Skeletal muscle cell (primary cell): ENCODE measurements at places on chromosomes 16 and 17.
A peak's percentile ranks its signal among the peaks of the same experiment; 100 is the strongest.

GRCh38 chr16:75088934-75089333, 27.6 kb downstream of the LDHD start:
- DNase-seq, result no peak

DNA sequence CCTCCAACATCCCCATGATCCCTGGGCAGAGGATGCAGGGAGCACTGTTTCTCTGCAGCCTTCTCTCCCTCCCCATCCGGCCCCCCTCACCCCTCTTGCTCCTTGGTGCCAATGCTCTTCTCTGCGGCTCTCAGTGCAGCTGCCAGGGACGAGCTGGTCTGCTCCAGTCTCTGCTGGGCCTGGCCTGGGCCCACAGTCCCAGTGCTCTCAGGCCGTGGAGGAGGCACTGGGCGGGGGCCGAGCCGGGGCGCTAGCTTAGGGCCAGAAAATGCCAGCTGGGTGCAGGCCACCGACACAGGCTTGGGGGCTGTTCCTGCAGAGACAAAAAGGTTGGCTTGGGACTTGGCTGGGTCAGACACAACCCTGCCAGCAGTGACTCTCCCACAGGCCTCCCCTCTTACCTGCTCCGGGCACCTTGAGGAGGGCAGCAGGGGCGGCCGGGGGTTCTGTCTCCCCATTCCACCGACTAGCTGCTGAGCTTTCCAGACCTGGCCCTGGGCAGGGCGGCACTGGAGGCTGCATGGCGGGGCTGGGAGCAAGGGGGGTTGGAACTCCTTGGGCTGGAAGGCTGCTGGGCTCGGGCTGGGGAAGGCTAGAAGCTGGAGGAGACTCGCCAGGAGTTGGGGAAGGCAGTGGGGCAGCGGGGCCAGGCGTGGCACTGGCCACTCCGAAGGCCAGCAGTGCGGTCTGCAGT, 13.8 kb downstream of the CASKIN2 start:
- no peak for DNase-seq

DNA sequence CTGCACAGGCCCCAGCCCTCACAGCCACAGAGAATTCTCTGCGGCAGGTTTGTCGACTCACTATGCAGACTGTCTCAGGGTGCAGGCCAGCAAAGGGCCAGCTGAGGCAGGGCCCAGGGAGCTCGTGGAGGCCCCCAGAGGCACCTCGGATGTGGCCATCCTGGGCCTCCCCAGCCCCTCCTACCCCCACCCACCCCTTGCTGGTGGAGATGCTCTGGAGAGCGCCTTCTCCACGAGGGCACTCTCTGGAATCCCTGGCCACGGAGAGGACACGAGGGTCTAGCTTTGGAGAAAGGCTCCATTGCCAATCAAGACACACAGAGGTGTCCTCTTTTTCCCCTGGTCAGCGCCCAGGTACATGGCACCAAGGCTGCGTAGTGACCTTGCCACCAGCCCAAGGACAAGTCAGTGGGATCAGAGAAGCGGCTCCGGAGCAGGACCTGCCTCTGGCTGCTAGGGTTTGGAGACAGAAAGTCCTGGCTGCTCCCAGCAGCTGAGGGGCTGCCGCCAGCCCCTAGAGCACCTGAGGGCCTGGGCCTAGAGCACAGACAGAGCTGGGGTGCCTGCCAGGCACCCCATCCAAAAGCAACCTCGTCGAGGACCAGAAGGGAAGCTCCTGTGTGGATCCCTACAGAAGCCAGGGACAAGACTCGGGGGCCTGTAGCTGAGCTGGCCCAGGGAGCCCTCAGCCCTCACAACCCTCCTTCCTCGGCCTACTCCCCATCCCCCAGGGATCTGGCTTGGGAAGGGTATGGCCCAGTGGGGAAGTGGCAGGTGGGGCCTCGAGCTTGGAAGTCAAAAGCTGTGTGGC, 18.7 kb downstream of the ARL2BP start:
- DNase-seq, result no peak

- DNase-seq, result no peak
Measured at GRCh38 chr16:72234387-72234786, 62.4 kb upstream of the PMFBP1 start.

GRCh38 chr17:55254375-55254774, 10.4 kb upstream of the HLF start:
- no peak for DNase-seq

DNA sequence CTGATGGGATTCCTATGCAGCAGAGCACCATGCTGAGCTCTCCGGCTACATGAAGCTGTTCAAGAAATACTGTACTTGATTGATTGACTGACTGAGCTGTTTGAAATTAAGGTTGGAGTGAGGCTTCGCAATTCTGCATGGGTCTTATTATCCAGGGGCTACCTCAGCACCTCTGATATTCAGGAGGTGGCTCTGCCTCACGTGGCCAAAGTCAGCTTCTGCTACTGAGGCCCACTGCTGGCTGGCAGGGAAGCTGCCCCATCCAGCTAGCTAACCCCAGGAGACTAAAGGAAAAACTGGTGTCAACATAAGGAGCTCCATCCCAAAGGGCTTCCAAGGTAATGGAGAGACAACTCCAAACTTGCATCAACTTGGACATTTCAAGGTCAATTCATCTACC, 66.2 kb upstream of the TRAP1 start:
- DNase-seq, result no peak

- DNase-seq, result peak; percentile 3
Measured at GRCh38 chr16:46947900-46948547, 25.4 kb downstream of the DNAJA2 start.

- no peak for DNase-seq
Measured at GRCh38 chr16:48960830-48961229, 320.8 kb downstream of the CBLN1 start.

DNA sequence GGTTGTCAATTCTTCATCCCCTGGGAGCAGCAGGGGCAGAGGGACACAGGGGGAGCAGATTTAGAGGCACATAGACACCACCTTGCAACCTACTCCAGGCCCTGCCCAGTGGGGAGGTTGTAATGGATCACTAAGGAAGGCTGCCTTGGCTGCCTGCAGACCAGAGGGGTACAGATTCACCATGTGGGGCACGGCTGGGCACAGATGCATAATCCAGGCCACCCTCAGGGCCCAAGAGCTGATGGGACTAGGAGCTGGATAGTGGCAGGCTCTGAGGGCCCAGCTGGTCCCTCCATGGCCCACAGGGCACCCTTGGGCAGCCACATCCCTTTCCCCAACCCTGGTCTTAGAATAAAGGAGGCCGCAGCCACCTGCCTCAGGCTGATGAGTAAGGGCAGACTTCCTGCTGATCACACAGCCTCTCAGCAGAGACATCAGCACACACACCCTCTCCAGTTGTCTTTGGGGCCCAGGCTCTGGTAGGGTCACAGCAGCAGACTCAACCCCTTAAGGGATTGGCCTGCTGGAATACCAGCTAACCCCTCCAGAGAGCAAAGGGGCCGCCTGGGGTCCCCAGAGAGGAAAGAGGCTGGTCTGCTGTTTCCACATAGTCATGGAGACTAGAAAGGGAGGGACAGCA, 224.9 kb downstream of the GSG1L start:
- DNase-seq, result no peak

GRCh38 chr16:48901712-48902374, 291.9 kb upstream of the N4BP1 start:
- no peak for DNase-seq

DNA sequence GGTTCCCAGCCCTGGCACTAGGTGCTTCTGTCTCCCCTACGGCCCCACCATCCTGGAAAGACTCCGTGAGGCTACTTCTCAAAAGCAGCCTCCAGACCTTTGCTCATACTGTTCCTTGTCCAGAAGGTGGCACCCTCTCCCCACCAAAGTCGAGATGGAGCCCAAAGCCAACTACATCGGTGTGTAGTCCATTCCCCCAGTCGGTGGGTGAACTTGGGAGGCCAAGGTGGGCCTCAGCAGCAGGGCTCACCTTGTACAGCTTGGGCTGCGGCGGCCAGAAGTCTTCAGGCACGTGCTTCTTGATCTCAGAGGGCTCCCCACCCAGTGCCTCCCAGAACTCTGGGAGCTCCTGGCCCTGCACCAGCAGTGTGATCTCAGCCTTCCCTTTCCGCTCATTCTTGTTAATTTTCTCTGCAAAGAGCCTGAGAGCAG, 10.2 kb downstream of the FLII start:
- DNase-seq, result no peak

GRCh38 chr17:70929226-70929625, 759.9 kb downstream of the KCNJ2 start:
- no peak for DNase-seq

- DNase-seq, result no peak
Measured at GRCh38 chr17:7295230-7296180, 1.1 kb upstream of the YBX2 start.

GRCh38 chr17:83126275-83126811, 46.9 kb downstream of the METRNL start:
- DNase-seq, result no peak

GRCh38 chr17:15930426-15930825, 14.5 kb upstream of the ADORA2B start:
- no peak for DNase-seq

- no peak for DNase-seq
Measured at GRCh38 chr17:7173687-7174602, 5.2 kb downstream of the ASGR1 start.

GRCh38 chr17:11598274-11599221, at the start of gene DNAH9:
TSS of gene DNAH9 (plus strand) at chr17:11598470. CDS start at chr17:11598499, 29 bp downstream.
- DNase-seq, result peak; percentile 4
